ENCODE measurements at places on chromosomes 7 and 10. TPM values are rescaled to one million over a fixed set of nuclear protein-coding genes. Genes with fewer than 3 reads are reported as not detected.

GRCh38 chr7:100875356-100875751 lies 451 bp downstream of the SRRT start:
- DNase-seq = no peak

DNA sequence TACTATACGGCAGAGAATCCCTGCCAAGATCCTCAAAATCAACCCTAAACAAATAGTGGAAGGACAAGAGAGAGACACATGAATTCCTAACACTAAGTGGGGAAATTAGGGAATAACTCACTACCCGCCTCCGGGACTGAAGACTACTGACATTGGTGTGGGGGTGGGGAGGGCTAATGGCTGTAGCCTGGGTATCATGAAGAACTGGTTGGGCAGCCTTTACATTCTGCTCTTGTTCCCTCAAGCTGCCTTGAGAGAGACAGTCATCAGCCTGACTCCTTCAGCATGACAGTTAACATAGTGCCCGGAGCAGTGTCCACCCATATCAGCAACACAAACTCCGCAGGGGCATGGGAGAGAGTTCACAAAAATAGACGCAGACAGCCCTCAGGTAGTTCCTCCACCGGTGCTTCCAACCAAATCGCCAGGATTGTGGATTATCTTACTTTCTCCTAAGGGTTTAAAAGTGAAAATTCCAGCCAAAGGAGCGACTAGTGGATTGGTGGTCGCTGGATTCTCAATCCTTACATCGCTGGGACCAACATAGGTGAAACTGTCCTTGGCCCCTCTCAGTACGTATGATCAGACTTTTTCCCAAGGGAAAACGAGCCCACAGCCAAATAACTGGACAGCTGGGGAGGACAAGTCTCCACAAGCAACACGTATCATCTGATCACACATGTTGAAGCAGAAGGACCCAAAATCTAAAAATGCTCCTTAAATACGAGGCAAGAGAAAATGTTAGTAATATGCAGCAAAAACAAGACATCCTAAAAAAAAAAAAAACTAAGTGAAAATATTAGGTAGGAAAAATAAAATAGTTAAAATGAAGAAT lies 22.6 kb downstream of the TMEM254 start:
- no peak for DNase-seq

The AKR1C4 gene
- not detected for total RNA-seq

The MMD2 gene
- total RNA-seq = not detected

DNA sequence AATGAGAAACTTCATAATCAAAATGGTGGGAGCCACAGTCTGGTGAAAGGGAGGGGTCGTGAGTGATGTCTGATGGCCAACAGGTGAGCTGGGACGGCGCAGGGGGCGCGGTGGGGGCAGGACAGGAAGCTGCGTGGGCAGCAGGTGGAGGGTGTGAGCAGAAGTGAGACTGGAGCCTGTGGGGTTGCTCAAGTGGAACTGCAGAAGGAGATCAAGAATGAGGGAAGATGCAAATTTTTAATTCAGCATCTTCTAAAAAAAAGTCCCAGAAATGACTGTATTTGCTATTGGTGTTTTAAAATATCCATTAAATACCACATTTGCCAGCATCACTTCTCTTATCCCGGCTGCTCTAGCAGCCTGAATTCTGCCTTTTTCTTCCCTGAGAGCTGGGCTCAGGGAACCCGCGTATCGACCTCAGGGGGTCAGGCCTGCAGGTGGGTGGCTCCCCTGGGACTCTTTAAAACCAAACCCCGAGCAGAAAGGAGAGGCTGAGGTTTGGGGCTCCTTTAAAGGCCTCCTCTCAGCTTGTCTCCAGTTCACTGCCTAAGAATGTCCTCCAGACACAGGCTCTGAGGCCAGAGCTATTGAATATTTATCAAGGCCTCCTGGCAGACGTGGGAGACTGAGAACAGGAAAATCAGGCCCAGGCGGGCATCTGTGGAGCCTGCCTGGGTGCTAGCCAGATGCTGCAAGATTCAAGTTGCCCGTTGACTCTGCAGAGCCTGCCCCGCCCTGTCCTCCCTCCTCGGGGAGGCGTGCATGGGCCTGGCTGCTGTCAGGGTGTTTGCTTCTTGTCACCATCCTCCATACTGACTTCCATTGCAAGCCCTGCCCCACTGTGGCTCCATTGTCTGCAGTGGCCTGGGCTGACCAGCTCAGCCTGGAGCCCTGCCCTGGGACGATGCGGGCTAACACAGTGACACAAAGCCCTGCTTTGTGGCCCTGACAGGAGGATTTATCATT lies 53.9 kb downstream of the SYPL1 start:
- DNase-seq = no peak

The NKX2-3 gene
- not detected for total RNA-seq

GRCh38 chr7:96300502-96300901 lies 21.4 kb downstream of the SLC25A13 start:
- no peak for DNase-seq

GRCh38 chr10:2294739-2295138 lies 557.4 kb upstream of the ADARB2 start:
- DNase-seq = no peak

DNA sequence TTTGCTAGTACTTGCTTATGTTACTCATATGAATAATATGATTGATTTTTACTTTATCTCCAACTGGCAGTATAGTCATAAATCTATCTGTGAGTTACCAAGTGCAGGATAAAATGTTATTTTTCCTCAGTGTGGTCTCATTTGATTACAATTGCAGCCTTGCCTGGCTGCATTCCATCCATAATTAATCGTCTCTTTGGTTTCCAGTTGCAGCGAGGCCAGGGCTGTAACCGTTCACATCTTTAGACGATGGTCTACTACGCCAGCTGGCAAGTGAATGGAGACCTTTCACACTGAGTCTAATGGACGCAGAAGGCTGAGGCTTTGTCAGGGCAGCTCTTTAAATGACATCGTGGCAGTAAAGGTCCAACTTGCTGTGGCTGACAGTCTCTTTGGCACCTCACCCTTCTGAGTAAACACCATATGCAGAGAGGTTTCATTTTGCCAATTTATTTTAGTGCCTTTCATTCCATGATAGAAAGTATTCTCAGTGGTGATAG lies 84.0 kb downstream of the ARL4A start:
- DNase-seq = peak; percentile 87

The ZP3 gene
- 3.3 TPM for total RNA-seq

GRCh38 chr7:45196374-45196773 lies 38.8 kb downstream of the RAMP3 start:
- no peak for DNase-seq

DNA sequence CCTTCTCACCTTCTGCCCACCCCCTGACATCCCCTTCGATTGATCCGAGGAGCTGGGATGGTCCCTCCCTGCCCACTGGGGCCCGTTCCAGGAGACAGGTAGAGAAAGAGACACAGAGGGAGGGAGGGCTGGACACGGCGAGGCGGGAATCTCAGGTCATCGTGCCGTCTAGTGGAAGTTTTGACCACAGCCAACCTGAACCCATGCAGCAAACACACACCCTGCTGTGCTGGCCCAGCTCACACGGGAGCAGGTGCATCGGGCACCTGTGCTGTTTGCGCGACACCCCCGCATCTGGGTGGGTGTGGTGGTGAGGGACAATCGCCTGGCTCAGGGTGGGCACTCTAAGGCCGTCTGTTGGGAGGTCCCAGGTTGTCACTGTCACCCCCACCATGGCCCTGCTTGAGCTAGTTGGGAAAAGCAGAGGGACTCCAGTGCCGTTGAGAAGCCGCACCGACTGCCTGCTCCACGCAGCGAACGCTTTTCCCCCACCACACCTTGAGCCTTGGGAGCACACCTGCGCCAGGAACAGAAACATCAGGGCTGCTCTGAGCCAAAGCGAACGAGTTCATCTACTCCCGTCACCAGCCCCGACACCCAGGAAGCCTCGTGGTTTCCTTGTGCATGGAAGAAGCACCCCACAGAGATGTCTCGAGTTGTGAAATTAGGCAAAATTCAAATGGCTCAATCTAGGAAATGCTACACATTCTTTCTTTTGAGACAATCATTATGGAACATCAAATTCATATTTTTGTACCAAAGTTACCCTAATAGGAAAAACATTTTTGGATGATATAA lies 285.8 kb downstream of the DNAJB6 start:
- peak; percentile 63 for DNase-seq

The CTTNBP2 gene
- total RNA-seq = 6.9 TPM

The PDE6C gene
- not detected for total RNA-seq

DNA sequence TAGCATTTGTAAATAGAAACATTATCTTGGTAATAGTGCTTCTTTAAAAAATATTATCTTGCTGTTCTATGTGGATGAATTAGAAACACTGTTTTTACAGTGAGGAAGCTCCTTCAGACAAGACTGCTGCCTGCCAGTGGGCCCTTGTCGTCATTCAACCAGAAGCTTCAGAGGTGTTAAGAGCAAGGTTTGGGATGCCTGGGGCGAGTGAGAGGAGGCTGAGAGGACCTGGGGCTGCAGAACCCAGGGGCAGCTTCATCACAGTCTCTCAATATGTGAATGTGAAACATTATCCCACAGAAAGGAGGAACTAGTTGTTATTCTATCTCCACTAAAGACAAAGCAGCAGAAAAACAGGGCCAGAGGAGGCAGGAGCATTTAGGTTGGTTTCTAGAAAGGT lies 8.1 kb downstream of the PLPP4 start:
- no peak for DNase-seq

The SMC3 gene
- 26.6 TPM for total RNA-seq

DNA sequence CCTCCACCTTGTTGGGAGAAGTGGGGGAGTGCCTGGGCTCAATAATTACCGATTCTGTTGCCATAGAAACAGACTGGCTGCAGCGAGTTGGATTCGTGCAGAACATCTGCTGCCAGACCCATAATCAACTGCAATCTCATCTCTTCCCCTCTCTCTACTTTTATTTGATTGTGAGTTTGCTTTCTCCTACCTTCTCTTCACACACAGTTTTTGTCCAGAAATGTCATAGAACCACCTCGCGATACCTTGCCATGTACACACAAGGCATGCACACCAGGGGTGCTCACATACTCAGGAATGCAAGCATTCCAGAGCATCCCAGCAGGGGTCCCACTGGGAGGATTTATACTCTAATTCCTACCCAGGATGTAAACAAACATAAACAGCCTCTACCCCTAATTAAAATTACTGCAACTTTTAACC lies 262.2 kb upstream of the AOAH start:
- DNase-seq = no peak

- DNase-seq = no peak
Measured at GRCh38 chr10:78905957-78906308, 162.8 kb upstream of the ZMIZ1 start.

DNA sequence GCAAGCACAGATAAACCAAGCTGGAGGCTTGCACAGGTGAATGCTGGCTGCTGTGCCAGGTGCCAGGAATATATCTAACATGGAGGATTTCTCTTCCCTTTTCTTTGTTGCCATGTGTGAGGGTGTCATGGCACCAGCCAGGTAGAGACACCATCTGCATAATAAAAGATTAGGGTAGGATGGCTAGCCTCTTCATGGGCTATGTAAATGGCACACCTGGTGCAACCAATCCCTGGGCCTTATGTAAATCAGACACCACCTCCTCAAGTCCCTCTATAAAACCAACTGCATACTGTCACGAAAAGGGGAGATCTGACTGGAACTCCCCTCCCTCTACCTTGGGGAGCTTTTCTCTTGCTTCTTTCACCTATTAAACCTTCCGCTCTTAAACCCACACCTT lies 322.5 kb upstream of the POM121L12 start:
- DNase-seq = no peak

GRCh38 chr10:128080641-128081040 lies 45.6 kb downstream of the MKI67 start:
- no peak for DNase-seq

The LIPN gene
- 1.2 TPM for total RNA-seq

DNA sequence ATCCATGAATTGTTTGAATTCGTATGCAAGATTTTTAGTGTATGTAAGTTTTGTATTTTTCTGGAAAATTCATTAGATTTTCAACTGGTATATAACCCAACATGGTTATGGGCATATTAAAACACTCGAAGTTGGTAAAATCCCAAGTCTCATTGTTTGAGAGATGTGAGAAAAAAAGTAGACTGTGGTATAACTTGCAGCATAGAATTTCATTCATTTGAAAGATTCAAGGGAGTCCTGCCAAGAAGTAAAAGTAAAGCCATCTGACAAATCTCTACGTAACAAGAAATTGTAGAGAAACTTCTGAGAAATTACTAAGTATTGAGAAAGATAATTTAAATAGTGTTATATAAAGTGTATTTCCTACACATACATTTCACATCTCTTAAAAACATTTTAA lies 40.2 kb downstream of the SEMA3E start:
- DNase-seq = no peak

The ZNF804B gene
- total RNA-seq = not detected

The FAM25C gene
- total RNA-seq = not detected

The SEC31B gene
- 8.8 TPM for total RNA-seq

The NOD1 gene
- total RNA-seq = 22.6 TPM

DNA sequence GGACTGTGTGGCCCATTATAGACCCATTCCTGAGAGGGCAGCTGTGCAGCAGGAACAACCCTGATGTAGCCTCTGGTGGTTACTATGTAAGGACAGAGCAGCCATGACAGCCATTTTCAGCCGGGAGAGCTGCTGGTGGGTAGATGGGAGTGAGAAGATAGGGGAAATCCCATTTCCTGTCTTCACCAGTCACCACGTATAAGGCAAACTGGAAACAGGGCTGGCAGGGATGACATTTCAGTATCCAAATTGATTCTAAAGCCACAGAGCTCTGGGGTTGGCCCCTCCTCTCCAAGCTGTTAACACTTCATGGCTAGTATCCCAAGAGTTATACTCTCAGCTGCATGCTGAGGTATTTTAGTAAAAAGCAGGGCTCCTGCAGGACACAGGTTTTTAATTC lies 15.2 kb upstream of the FZD1 start:
- no peak for DNase-seq

DNA sequence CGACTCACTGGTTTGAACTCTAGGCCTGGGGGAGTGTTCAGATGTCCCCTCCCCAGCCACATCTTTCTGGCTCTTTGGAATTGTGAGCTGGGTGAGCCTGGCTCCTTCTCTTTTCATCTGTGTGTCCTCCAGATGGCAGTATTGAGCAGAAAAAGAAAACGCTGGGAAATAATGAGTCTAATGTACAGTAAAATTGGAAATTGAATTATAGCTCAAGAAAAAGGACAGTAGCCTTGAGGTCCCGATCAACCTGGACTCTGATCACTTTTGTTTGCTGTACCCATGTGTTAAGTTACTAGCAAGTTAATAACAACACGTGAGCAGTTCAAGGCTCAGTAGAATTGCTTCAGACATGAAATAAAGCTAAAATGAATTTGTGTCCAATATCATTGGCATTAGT lies 77.9 kb downstream of the SNX10 start:
- peak; percentile 68 for DNase-seq

DNA sequence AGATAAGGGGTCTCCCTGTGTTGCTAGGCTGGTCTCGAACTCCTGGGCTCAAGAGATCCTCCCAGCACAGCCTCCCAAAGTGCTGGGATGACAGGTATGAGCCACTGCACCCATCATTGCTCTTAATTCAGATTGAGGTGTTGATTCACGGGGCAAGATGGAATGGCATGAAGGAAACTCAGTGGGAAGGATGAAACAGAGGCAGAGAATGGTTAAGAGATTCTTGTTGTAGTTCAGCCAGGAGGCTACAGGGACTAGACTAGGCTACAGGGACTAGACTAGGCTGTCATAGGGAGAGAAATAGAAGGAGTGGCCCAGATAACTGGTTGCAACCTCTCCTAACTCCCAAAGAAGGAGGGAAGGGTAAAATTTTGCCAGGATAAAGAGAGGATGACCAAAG lies 48.0 kb downstream of the THNSL1 start:
- DNase-seq = no peak

The PRPF18 gene
- 19.7 TPM for total RNA-seq
